ENCODE measurements at places on chromosomes 5 and 9.

DNA sequence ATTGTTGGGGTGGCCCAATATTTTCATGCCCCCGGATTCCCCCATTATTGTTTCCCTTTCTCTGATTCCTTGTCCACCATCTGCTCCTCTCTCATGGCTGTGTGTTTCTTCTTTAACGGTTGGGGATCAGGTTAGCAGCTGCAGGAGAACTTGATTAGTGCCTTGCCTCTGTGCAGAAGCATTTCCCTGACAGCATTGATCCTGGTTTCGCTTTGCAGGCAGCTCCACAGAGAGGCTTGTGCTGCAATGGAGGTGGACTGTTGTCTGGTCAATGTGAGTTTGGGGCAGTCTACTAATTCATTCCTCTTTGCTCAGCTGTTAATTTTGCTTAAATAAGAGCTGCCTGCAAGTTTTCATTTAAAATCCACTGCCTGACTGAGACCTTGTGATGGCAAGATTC, 32.5 kb upstream of the SSBP2 start:
- ATAC-seq: no peak

- no peak for ATAC-seq
These were observed 388.0 kb upstream of the ZNF608 start for GRCh38 chr5:125134216-125135081.

- no peak for ATAC-seq
These were observed 182.5 kb downstream of the ADGRV1 start for GRCh38 chr5:90741022-90741564.

GRCh38 chr9:27385606-27386322, 88.8 kb upstream of the EQTN start:
- ATAC-seq: no peak

DNA sequence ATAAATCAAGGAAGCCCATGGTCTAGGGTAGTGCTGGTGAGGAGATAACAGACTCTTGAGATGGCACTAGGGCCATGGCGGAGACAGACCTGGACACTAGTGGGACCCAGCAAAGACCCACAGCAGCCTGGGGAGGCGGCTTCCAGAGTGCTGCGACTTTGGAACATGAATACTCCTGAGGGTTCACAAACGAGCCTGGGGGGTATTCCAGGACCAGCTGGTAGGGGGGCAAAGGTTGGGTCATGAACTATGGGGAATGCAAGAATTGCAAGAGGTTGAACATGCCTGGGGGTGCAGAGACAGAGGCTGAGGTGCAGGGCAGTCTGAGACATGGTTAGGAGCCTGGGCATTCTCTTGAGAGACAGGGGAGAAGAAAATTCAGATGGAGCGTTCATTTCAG, 43.8 kb upstream of the SPTLC1 start:
- no peak for ATAC-seq

- ATAC-seq: peak; percentile 52
These were observed 228.0 kb downstream of the DCP2 start for GRCh38 chr5:113204525-113205161.

- no peak for ATAC-seq
These were observed 26.0 kb downstream of the RLN2 start for GRCh38 chr9:5278486-5278885.

DNA sequence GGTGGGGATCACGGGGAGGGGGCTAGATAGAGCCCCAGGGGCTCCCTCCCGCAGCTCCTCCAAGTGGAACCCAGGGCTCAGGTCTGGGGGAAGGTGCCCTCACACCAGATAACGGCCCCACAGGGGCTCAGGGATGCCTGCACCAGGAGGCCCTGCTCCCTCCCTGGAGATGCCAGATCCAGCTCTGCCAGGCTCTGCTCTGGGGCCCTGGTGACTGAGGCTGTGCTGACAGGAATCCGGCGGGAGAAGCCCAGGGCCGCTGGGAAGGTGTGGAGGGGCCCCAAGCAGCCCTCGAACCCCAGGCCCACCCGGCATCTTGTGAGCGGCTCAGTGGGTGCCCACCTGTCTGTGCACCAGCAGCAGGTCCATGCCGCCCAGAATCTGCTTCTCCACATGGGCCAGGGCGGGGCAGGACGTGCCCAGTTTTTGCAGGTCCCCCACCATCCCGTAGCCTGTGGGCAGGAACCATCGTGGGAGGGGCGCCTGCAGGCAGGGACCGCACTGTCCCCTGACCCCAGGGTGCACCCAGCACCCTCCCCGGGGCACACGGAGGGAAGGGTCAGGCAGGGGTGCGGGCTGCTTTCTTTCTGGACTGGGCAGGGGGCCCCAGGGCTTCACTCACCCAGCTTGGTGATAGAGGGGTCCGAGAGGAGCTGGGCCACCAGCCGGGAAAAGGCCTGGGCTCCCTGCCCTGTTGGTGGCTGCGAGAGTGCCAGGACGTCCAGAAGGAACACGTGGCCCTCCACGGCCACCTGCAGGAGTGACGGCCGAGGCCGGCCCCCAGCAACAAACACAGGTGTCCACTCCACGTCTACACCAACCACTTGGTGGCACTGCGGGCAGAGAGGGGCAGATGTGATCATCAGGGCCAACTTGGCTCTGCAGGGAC, 48.9 kb upstream of the NRARP start:
- ATAC-seq: no peak

- ATAC-seq: no peak
These were observed 3.7 kb upstream of the UCK1 start for GRCh38 chr9:131534721-131535237.

DNA sequence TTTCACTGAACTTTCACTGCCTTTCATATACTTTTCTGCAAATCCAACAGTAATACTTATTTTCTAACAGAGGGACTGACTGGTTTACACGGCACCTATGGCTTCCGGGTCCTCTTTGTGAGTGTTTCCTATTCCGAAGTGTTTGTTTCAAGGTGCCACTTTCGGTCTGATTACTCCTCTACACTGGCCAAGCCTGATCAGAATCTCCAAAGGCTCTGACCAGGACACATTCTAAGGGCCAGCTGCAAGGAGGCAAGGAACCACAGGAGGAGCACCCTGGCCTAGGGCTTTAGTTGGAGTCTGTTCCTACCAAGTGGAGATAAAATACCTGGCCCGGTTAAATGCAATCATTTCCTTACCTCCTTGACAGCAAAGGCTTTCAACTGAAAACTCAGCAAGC, 132.1 kb downstream of the GLIS3 start:
- ATAC-seq: no peak

DNA sequence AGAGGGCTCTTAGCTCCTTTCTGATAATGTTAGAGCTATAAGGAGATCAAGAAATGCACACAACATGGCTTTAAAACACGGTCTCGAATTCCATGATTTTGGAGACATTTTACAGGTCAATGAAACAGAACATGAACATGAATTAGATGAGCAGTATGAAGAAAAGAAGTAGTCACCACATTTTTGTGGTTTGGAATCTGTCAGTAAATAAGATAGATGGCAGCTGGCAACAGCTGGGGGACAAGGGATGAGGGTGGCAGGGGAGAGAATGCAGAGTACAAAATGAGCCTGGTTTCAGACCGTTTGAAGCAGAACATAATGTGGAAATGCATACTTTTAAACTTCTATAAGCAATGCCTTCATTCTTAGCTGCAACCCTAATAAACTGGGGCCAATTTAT, 107.1 kb downstream of the OXCT1 start:
- no peak for ATAC-seq

DNA sequence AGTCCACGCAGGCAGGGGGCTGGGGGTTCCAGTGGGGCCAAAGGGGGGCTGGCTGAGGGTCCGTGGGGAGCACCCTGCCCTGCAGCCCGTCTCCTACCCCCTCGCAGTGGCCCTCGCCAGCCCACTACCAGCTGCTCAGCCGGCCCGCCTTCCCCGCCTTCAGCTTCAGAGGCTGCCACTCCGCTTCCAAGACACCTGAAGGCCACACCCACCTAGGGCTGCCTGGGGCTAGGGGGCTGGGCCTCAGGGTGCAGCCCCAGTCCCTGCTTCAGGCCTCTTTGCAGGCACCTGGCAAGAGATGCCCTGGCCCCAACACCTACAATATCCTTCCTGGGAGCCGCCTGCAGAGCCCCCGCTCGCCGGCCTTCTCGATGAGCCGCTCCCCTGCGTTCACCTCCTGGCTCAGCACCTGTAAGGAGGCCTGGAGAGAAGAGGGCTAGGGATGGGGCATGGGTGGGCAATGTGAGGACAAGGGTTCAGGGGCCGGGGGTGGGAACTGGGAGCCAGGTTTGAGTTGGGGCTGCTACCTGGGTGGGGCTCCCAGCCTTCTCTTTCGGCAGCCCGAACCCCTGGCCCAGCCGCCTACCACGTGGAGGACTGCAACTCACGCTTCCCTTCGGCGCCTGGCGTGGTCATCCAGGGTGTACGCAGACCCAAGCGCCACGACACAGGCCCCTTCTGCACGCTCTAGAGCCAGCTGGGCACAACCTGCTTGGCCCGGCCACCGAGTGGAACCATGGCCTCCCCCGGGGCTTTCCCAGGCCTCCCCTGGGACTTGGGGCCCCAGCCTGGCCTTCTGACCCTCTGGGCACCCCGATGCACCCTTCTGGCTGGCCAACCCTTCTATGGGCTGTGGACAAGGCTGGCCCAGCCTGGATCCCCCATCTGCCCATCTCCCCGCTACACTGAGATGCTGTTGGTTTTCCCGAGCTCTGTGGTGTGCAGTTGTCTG, 1.7 kb downstream of the STPG3 start:
- no peak for ATAC-seq

DNA sequence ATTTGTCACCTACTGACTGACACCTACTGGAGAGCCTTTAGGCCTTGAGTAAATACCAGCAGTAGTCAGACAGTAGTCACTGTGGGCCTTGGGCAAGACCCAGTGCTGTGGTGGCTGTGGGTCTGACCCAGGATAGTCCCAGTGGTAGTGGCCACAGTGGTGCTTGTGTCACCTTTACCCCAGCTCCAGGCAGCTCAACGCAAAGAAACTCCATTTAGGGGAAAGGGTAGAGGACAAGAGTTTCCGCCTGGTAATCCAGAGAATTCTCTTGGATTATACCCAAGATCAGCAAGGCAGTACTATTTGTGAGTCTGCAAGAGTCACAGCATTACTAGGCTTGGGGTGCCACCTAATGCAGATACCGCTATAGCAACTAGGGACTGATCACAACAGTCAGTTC, 28.9 kb downstream of the CERT1 start:
- no peak for ATAC-seq

GRCh38 chr5:103847060-103847459, 284.5 kb upstream of the NUDT12 start:
- no peak for ATAC-seq

DNA sequence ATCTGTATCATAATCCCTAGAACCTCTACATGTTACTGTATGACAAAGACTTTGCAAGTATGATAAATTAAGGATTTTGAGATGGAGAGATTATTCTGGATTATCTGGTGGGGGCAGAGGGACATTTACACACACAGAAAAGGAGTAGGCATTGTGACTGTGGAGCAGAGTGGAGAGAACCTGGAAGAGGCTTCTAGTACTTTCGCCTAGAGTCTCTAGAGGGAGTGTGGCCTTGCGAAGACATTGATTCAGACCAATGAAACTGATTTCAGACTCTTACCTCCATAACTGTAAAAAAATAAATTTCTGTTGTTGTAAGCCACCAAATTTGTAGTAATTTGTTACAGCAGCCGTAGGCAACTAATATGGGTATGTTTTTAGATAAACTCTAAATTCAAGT, 45.9 kb downstream of the CSNK1G3 start:
- ATAC-seq: no peak

DNA sequence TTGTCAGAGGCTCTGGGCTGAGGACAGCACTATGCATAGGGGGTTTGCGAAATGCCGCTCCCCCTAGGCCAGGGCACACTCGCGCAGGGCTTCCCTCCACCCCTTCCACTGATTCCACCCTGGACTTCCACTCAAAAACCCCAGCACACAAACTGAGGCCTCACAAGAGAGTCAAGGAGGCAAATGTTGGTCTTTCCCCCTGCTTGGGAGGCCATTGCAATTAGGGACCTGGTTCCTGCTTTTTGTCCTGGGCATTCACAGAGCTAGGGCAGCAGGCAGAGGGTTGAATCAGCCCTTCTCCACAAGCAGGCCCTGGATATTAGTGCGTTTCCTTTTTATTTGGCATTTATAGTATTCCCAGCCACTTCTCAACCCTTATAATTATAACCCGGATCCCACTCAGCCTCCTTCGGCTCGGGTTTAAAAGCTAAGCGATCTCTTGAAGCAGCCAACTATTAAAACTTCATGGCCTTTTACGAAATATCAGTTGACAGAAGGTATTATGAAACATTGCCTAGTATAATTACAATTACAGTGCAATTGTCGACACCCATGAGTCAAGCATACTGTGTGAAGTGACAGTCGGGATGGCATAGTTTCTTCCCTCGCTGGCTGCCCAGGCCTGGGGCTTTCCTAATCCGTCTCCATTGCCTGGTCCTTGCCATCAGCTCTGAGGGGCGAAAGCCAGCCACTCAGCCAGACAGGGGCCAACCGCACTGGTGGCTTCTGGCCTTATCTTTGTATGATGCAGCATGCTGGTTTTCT, 285.5 kb upstream of the MAP3K1 start:
- ATAC-seq: no peak

- ATAC-seq: peak; percentile 62
These were observed 386.1 kb upstream of the KIF2A start for GRCh38 chr5:61919920-61920319.

GRCh38 chr5:74430631-74431289, 209.8 kb downstream of the ENC1 start:
- ATAC-seq: no peak

DNA sequence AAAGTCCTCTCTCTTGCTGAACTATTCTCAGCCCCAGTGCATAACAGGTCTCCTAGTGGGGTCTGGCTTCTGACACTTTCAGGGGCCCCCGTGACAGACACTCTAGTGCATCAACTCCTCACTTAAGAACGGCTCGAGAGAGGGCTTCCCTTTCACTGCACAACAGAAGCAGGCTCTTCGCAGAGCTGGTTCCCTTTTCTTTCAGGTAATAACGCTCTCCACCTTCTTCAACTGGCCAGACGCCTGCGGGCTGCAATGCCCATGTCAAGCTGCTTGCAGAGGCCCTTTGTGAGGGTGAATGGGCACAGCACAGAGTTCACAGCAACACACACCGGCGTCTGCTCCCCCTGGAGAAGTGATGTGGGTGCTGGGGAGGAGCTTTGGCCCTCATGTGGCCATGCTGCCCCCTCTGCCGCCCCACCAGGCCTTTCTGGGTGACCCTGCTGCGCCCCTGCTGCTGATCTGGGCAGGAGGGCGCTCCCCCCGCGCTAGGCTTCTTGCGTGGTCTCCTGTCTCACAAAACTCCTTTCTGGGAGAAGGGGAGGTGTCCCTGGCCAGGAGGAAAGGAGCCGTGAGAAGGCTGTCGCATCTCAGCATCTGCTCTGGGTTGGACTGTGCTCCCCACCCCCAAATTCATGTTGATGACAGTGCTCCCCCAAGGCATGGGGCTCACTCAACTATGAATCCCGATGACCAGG, 2.4 kb downstream of the MRPL36 start:
- no peak for ATAC-seq
